ENCODE measurements at places on chromosomes 3 and 15.

DNA sequence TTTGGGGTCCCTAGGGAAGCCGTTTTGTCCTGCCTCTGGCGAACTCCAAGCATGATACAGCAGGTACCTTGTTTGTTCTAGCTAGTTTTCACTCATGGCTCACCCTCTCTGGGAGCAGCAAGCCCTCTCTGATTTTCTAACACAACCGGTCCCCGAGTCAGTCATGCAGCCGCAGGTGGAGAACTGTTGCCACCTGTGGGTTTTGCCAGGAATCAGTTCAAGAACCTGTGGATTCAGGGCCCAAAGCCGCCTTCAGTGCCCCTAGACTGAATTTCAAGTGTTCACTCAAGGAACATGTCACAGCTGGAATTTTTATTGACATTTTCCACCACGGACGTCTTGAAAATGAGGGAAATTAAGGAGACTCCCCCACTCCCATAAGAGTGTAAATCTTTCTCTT, 13.3 kb upstream of the LRRK1 start:
- no peak for DNase-seq

- no peak for DNase-seq
Observed at GRCh38 chr15:69823223-69823907, 274.4 kb downstream of the TLE3 start.

- no peak for DNase-seq
Observed at GRCh38 chr3:184373422-184373821, 4.6 kb downstream of the THPO start.

- DNase-seq = no peak
Observed at GRCh38 chr3:108862865-108863798, 40.5 kb downstream of the TRAT1 start.

- DNase-seq = no peak
Observed at GRCh38 chr15:29731865-29732264, 90.4 kb downstream of the TJP1 start.

DNA sequence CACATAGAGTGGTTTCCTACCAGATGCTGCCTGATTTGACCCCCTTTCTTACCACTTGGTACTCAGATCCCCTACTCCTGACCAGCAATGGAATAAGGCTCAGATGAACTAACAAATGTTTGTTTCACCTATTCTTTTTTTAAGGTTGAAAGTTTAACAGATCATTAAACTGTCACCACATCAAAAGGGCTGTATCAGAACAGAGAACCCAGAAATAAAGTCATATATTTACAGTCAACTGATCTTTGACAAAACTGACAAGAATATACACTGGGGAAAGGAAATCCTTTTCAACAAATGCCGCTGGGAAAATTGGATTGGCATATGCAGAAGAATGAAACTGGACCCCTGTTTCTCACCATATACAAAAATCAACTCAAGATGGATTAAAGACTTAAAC, 56.0 kb downstream of the GPR176 start:
- DNase-seq = no peak

DNA sequence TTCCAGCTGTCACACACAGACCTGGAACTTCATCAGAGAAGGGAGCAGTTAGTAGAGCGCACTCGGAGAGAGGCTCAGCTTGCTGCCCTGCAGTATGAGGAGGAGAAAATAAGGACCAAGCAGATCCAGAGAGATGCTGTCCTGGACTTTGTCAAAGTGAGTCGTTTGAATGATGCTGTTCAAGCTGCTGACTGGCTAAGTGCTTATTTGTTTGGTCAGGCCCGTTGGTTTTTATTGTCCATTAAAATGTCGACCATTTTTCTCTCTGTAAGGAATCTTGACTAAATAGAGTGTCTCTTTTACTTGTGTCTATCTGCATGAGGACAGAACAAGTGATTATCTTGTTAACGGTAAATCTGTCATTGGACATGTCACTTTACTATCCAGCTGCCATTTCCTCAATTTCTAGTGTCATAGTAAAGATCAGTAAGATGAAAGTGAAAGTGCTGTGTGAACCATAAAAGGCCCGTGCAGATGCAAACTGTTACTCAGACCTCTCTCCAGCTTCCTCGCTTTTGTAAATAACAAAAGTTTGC, 56.9 kb downstream of the LRCH3 start:
- DNase-seq = no peak

DNA sequence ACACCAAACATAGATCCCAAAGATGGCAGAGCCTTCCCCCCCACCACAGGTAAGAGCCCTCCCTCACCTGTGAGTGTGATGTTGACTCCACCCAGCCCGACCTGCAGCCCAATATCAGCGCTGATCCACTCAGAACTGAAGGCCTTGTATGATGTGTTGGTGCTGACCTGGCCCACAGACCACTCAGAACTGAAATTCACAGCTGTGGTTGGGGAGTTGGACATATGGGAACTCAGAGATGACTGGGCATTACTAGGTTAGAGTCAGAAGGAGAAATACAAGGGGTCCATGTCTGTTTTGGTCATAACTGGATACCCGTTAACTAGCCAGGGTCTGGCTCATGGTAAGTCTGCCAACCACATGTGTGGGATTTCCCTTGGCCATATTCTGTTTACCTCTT, 6.9 kb downstream of the DUOXA2 start:
- DNase-seq = no peak

DNA sequence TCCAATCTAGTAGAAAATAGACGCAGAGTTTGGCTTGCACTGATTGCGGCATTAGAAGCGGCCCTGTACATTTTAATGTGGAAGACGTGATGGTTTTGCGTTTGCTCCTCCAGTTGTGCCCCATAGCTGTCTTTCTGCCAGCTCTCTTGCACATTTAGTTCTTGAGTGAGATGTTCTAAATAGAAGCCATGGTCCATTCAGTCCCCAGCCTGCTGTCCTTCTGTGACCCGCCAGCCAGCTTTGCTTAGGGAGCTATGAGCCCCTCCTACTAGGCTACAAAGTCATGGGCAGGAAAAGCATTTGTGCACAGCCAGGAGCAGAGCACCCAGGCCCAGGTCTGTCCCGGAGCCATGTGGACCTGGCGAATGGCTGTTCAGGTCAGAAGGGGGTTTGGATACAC, 50.3 kb downstream of the APBA2 start:
- no peak for DNase-seq

GRCh38 chr3:178761024-178761423, 224.8 kb downstream of the KCNMB2 start:
- DNase-seq = no peak

- DNase-seq = peak; percentile 0
Observed at GRCh38 chr3:67384760-67385397, 269.5 kb downstream of the SUCLG2 start.

GRCh38 chr15:49918121-49918520, 200.9 kb downstream of the ATP8B4 start:
- DNase-seq = no peak
